Sigmoid colon (tissue), 7 donors: ENCODE measurements at places on chromosomes 11 and 22.

DNA sequence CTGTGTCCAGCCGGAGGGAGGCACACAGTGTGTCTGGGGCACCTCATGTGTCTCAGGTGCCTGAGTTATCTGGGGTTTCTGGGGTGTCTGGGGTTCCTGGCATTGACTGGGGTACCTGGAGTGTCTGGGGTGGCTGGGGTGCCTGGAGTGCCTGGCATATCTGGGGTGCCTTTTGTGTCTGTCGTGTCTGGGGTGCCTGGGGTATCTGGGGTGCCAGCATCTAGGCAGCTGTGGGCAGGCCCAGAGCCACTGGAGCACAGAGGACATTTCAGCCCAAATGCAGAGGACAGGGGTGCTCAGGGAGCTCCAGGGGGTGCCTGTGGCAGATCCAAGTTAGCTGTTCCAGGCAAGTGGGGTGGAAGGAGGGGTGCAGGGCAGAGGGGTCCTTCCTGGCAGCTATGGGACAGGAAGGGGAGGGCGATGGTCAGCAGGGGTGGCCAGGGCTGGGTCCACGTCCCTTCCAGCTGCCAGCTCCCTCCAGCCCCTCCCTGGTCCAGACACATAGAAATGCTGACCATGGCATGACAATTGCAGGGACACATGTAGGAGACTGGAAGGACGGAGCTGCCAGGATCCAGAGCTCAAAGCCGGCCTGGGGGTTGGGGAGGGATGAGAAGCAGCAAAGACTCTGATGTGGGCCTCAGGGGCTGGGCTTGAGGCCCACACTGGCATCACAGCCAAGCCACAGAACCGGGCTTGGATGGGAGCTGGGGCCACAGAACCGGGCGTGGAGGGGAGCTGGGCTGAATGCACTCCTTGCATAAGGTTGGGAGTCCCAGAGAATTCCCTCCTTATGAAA, 133.0 kb downstream of the BRD1 start:
- no peak for DNase-seq

GRCh38 chr22:36160499-36160942, at the start of gene APOL3:
TSS of gene APOL3 (minus strand) at chr22:36160755. CDS start at chr22:36149055, 11,700 bp downstream.
- DNase-seq, result peak; percentile 90

GRCh38 chr22:19665784-19666672, 48.3 kb upstream of the SEPTIN5 start:
- no peak for DNase-seq

GRCh38 chr11:3162410-3163240, 2.5 kb downstream of the OSBPL5 start:
- DNase-seq, result no peak

DNA sequence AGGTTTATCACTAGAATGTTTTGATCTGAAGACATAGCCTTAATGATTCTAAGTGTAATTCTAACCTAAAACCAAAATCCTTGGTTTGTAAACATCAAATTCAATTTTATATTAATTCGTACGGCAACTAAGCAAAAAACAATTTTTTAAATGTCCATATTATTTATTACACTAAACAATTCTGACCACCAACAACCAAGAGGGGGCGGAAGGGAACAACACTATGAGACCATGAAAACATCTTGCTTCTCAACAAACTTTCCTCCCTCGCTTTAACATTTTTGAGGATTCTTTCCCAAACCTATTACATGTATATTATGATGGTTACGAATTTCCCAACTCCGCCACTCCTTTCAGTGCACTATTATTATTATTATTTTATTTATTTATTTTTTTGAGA, 6.5 kb upstream of the UCP2 start:
- peak; percentile 19 for DNase-seq

- no peak for DNase-seq
These were observed 223.9 kb downstream of the CNTN5 start for GRCh38 chr11:99244613-99245012.

GRCh38 chr22:40310081-40310767, 36.1 kb upstream of the ADSL start:
- peak; percentile 76 for DNase-seq

GRCh38 chr11:70466154-70466553, 67.8 kb downstream of the CTTN start:
- no peak for DNase-seq

DNA sequence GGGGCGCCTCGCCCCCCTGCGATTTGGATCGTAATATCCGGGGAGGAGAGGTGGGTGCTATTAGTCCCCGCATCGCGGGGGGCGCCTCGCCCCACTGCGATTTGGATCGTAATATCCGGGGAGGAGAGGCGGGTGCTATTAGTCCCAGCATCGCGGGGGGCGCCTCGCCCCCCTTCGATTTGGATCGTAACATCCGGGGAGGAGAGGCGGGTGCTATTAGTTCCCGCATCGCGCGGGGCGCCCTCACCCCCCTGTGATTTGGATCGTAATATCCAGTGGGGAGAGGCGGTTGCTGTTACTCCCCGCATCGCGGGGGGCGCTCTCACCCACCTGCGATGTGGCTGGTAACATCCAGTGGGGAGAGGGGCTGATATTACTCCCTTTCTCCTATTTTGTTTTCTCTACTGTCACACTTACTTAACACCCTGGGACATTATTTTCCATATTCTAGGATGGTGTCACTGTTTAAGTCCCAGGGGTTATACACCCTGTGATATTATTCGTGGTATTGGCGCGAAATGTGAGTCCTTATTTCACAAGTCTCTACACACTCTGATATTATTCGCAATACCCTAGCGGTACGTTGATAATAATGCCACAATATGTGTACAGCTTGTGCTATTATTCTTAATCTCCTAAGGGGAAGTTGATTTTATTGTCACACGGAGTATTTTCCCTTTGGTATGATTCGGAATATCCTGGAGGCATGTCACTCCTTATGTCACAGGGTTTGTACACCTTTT, 57.8 kb upstream of the ALDH3B2 start:
- no peak for DNase-seq

GRCh38 chr11:126646701-126647557, 291.4 kb downstream of the ST3GAL4 start:
- no peak for DNase-seq

GRCh38 chr11:130710497-130711012, 205.7 kb downstream of the SNX19 start:
- no peak for DNase-seq

DNA sequence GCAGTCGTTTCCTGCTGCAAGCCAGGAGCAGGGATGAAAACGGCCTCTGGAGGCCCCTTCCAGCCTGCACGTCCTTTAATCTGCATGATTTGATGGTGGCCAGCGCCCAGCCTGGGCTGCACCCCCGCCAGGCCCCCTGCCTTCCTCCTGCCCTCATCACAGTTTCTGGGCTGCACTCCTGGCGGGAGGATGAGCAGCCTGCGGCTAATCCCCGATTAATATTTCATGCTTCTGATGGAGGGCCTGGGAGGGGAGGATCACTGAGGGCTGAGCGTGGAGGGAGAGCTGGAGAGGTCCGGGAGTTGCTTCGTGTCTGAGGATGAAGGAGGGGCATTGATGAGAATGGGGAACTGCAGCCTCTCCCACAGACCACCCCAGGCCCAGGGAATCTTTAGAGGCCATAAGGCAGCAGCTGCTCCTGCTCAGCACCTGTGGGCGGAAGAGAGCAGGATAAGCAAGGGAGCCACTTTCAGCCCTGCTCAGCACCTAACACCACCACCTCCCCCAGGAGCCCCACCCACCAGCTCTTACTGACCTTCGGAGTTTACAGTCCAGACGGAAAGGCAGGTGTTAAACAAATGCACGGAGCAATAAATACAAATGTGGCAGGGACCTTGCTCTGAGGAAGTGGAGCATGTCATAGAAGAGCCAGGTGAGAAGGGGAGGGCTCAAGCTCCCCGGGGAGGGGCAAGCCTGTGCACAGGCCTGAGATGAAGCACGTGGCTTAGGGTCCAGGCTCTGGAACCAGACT, 135.0 kb upstream of the NECTIN1 start:
- DNase-seq, result no peak

DNA sequence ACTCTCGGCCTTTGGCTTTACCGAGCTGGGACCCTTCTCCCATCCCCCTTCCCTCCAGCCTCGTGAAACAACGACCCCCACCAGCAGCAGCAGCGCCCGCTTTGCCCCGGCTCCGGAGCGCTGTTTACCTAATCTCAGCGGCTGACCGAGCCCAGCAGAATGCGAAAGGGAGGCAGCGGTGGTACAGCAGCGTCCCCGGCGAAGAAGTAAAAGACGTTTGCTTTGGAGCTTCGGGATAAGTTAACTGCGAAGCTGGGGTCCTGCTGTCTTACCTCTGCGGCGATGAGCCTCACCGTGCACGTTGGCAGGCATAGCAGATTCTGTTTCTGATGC, 2.0 kb upstream of the LARGE1 start:
- peak; percentile 80 for DNase-seq

DNA sequence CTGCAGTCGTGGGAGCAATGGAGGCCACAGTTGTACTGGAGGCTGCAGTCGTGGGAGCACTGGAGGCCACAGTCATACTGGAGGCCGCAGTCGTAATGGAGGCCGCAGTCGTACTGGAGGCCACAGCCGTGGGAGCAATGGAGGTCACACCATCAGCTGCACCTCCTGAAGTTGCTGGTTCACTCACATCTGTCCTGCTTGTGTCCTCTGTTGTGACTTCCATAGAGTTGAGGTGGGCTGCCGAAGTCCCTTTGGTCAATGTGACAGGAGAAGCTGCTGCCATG, 9.3 kb downstream of the C11orf24 start:
- DNase-seq, result no peak

GRCh38 chr11:18956630-18957029, 17.4 kb upstream of the MRGPRX1 start:
- no peak for DNase-seq

DNA sequence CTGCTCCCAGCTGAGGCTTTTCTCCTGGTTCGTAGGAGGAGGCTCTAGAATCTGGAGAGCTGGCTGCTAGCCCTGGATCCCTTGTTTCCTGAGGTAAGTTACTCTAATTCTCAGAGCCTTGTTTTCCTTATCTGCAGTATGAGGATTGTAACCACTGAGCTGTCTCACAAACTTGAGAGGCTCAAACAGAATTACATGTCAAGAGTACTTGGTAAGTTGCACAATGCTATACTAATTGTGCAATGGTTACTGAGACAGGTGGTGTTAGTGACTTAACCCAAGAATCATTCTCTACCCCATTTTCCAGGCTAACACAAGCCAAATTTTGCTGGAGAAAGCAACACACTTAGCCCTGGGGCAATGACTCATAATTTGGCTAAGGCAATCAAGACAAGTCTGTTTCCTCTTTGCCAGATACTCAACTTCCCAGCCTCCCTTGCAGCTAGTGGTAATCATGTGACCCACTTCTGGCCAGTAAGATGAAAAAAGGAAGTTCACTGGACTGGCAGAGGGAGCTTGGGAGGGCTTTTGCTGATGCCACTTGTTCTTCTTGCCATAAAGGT, 348.0 kb downstream of the TENM4 start:
- peak; percentile 75 for DNase-seq

GRCh38 chr11:106032861-106033260, 10.8 kb upstream of the MSANTD4 start:
- no peak for DNase-seq

GRCh38 chr11:30566482-30566881, 19.7 kb downstream of the MPPED2 start:
- no peak for DNase-seq

DNA sequence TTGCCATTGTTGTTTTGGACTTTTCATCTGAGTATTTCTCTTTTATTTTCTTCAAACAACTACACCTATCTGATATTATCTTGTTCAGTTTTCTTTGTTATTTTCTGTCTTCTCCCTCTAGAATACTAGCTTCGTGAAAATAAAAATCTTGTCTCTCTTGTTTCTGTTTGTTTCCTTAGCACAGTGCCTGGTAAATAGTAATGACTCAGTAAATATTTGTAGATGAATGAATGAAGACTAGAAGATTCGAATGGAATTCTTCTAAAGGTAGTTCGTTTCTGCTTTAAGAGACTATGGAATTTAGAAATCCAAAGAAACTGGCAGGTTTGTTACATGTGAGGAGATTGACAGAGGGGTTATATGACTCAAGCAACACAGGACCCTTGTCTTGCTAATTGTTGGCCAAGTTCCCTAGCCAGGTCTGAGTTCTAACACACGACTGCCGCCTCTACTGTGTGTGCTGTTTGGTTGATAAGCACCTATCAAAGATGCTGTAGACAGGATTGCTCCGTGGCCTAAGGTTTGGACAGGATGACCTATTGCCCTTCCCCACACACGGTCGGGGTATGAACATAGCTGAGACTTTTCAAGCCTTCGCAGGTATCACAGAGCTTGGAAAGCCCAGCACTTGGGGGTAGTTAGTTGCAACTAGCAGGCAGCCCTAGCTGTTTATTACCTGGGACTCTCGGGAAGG, 831 bp upstream of the TMEM135 start:
- no peak for DNase-seq

DNA sequence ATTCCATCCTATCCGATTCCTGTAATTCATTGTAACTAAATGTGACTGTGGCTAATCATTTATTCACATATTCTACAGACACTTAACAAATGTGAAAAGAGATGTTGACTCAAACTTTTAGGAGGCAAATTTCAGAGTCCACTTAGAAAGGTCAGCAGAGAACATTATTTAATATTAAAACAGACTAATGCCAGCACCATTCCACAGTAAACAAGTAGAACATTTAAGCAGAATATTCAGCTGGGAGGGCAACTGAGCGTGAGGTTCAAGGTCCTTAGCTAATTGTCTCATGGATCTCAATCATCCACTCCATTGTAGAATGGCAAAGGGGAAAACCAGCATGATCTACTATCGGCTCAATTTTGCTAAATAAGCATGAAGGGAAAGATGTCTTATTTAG, 5.1 kb upstream of the SLC5A12 start:
- no peak for DNase-seq

- DNase-seq, result no peak
These were observed 67.6 kb upstream of the BID start for GRCh38 chr22:17841836-17842235.

GRCh38 chr11:61826930-61827570, 1.1 kb upstream of the FADS2 start:
- DNase-seq, result no peak

GRCh38 chr11:44034639-44035038, 13.1 kb upstream of the ACCSL start:
- no peak for DNase-seq

GRCh38 chr22:36934418-36935312, 21.2 kb downstream of the CSF2RB start:
- DNase-seq, result no peak

DNA sequence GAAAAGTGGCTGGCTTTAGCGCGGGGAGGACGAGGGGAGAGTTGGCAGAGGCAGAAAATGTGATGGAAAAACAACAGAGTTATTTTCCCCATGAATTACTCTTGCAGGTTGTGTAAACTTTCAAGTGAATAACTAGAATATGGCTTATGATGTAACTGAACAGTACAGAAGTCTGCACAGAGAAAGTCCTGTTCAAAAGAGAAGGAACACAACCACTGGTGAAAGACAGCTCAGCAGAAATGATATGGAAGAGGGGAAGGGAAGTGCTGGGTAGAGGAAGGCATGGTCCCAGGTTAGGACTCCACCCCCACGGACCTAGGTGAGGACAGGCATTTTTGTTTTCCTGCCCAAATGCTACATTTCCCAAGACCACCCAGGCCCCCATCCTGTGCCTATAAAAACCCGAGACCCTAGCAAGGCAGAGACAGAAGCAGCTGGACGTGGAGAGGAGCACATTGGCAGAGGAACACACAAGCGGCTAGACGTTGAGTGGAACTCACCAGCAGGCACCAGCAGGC, 77.7 kb downstream of the MAML2 start:
- no peak for DNase-seq

- DNase-seq, result no peak
These were observed 81.9 kb downstream of the MN1 start for GRCh38 chr22:27719535-27720227.
